ENCODE measurements at places on chromosomes 11 and 22. TPM values are rescaled to one million over a fixed set of nuclear protein-coding genes. Genes with fewer than 3 reads are reported as not detected.

OR52H1 gene
- total RNA-seq = 21.0 TPM

C11orf42 gene
- not detected for total RNA-seq

CALCB gene
- 0.43 TPM for total RNA-seq

ACR gene
- total RNA-seq = not detected

GUCY1A2 gene
- 6.1 TPM for total RNA-seq

LMO2 gene
- 9.6 TPM for total RNA-seq

IL10RA gene
- 190 TPM for total RNA-seq

GRCh38 chr11:102115557-102115956 lies 5.3 kb downstream of the YAP1 start:
- H3K4me1 ChIP-seq = peaks cover 80% of the 10 kb centered on the region
- peaks cover 5% of the 10 kb centered on the region for H3K27me3 ChIP-seq
- H3K27ac ChIP-seq = peak overlapping the region; percentile 49
- H3K4me3 ChIP-seq = no peak overlapping the region
- peak; percentile 73 for DNase-seq

DNA sequence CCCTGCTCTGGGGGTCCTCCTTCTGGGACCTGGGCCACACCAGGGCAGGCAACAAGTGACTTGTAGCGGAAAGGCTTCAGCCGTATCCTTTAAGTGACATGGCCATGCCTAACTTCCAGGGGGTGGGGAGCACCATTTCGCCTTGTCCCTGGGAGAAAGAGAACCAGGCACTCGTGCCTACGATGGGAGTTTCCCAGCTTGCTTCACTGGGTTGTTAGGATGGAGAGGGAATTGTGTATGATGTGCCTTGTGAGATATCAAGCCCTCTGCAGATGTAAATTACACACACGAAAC lies 151.4 kb downstream of the CACNA1I start:
- DNase-seq = peak; percentile 15
- no peak overlapping the region for H3K4me3 ChIP-seq
- no peaks in the 10 kb centered on the region for H3K4me1 ChIP-seq
- peaks cover 4% of the 10 kb centered on the region for H3K27me3 ChIP-seq
- no peak overlapping the region for H3K27ac ChIP-seq

GRCh38 chr22:17120281-17120680 lies 879 bp downstream of the TMEM121B start:
- H3K36me3 ChIP-seq = no peaks in the 10 kb centered on the region
- peak overlapping the region; percentile 89 for H3K4me3 ChIP-seq
- H3K27me3 ChIP-seq = peaks cover 4% of the 10 kb centered on the region
- H3K27ac ChIP-seq = no peak overlapping the region

GRCh38 chr22:42958937-42959336 lies 56.0 kb downstream of the PACSIN2 start:
- H3K36me3 ChIP-seq = peaks cover under 1% of the 10 kb centered on the region
- peaks cover 31% of the 10 kb centered on the region for H3K4me1 ChIP-seq
- peak overlapping the region; percentile 29 for H3K4me3 ChIP-seq
- no peaks in the 10 kb centered on the region for H3K27me3 ChIP-seq

- DNase-seq = no peak
- H3K4me3 ChIP-seq = no peak overlapping the region
- H3K27ac ChIP-seq = no peak overlapping the region
- no peaks in the 10 kb centered on the region for H3K27me3 ChIP-seq
- no peaks in the 10 kb centered on the region for H3K36me3 ChIP-seq
Observed at GRCh38 chr22:43563571-43563970, 151.8 kb downstream of the MPPED1 start.

DNA sequence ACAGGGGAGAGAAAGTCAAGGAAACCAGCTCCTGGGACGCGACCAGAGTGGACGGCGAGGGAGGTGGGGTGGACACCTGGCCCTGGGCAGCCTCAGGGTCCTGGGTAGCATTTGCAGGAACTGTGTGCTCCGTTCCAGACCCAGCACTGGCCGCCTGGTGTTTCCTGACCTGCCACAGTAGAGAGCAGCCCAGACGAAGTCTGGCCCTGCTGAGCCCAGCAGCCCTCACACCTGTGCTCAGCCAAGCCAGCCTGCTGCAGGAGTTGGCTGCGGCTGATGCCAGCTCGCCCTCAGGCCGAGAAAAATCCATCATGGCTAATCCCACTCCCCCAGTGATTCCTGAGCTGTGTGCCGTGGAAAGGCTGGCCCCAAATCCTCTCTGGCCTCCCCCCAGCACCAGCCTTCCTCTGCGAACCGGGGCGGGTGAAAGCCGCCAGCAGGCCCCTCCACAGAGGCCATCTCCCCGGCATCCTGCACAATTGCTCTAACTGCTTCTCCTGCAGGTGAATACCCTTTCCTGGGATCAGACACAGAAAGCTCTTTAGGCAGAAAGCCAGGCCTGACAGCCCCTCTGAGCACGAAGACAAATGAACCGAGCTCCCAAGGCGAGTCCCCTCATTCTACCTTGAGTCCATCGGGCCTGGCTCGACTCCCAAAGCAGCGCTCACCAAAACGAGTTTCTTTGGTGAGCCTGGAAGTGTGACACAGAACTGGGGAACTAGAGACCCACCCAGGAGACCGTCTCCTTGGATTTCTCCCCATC lies 88.6 kb downstream of the RTL6 start:
- H3K4me1 ChIP-seq = peaks cover 42% of the 10 kb centered on the region
- H3K27me3 ChIP-seq = no peaks in the 10 kb centered on the region
- no peak overlapping the region for H3K4me3 ChIP-seq
- DNase-seq = no peak

GRCh38 chr11:76318744-76319384 lies 62.1 kb downstream of the THAP12 start:
- peaks cover 8% of the 10 kb centered on the region for H3K4me1 ChIP-seq
- DNase-seq = peak; percentile 90
- H3K27me3 ChIP-seq = peaks cover 48% of the 10 kb centered on the region
- no peaks in the 10 kb centered on the region for H3K36me3 ChIP-seq
- H3K27ac ChIP-seq = no peak overlapping the region

- H3K4me1 ChIP-seq = peaks cover 29% of the 10 kb centered on the region
- DNase-seq = no peak
- H3K27ac ChIP-seq = peak overlapping the region; percentile 28
- H3K36me3 ChIP-seq = no peaks in the 10 kb centered on the region
Observed at GRCh38 chr11:126359431-126360048, 4.1 kb downstream of the ST3GAL4 start.

DNA sequence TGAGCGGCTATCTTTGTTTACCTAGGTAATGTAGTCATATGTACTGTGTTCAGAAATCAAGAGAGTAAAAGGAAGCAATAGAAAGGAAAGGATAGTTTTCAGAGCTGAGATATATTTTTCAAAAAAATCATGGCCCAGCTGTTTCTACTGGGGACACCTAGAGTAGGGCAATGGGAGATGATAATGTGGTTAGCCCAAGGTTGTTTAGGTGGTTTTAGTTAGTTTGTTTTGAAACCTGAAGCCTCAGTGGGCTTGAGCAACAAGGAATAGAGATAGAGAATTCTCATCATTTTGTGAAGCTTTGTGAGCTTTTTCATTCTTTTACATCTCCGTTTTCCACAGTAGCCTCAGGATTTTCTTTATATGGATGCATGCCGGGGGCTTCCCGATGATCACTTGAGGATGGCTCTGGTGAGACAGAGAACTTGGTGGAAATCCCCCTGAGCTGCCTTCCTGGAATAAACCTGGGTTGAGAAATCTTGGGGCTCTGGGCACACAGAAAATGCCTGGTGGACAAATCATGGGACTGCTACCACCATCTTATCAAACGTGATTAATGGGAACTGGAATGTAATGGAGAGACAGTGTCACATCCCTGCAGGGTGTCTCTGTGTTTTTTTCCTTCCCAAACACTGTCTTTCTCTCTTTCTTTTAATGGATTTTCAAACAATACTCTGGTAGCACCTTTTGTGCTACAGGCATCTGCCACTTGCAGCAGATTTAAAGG lies 49.0 kb downstream of the ARHGAP42 start:
- H3K27me3 ChIP-seq = no peaks in the 10 kb centered on the region
- H3K4me3 ChIP-seq = no peak overlapping the region
- DNase-seq = no peak
- peak overlapping the region; percentile 61 for H3K27ac ChIP-seq
- no peaks in the 10 kb centered on the region for H3K36me3 ChIP-seq

DNA sequence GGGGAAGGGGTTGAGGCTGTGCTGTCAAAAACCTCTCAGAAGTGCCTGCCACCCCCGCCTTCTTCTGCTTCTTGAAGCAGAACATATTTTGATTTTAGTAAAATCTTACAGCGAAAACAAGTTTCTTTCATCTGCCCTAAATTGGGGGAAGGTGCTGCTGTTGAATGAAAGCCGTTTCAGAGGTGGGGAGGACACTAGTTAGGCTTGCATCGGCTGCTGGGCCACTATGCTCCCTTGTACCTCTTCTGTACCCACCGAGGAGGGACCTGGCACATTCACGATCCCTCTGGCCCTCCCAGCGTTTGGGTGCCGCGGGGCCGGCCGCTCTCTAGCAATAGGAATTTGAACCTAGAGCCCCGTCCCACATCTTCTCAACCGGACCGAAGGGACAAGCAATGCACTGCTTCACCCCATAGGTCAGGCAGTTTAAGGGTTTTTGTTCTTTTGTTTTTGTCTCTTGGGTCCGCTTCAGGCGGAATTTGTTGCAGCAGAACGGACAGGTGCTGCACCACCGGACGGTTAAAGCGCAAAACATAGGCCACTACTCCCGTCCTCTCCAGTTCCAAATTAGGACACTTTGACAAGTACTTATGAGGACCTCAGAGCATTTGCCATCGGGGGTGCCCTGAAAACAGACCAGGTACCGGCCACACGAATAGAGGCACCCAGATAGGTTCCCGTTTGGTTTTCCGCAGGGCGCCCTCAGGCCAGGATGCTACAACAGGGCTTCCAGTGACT lies 5.6 kb downstream of the SLC6A5 start:
- H3K36me3 ChIP-seq = no peaks in the 10 kb centered on the region
- no peaks in the 10 kb centered on the region for H3K4me1 ChIP-seq
- no peak overlapping the region for H3K4me3 ChIP-seq

DNA sequence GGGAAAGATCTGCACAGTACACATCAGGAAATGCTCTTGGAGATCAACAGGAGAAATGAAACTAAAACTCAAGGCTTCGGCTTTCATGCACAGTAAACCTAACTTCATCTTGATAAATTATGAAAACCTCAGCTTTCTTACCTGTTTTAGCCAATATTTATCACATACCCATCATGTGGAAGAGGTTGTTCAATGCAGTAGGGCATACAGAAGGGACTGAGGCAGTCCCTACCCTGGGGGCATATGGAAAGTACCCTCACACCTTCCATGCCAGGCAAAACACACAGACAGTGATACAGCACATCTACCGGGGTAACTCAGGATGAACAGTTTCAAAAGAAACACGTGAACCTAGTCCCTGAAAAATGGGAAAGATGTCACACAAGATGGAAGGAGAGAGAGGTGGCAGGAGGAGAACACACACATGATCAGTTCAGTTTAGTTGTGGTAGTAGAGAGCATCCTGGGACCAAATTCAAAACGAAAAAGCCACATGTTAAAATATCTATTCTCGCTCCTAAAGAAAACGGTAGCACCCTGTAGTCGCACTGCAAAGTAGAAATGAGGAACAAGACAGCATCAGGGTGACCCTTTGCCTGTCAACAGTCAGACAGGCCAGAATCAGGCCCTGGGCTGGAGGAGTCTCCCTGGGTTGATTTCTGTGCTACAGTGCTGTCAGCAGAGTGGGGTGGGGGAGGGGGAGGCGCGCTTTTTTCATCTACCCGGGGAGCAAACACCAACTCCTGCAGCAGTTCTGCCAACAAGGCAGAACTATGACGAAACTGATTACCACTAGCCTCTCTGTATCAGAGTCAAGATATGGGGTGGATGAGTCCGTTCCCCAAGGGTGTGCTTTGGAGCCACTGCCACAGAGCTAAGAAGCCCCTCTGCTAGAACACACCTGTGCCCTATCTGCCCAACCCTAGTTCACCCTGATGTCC lies 1.3 kb downstream of the HIRA start:
- peak overlapping the region; percentile 86 for H3K4me3 ChIP-seq
- H3K27me3 ChIP-seq = no peaks in the 10 kb centered on the region
- DNase-seq = peak; percentile 40
- H3K27ac ChIP-seq = peak overlapping the region; percentile 96

- H3K4me3 ChIP-seq = no peak overlapping the region
- H3K36me3 ChIP-seq = no peaks in the 10 kb centered on the region
- H3K27me3 ChIP-seq = no peaks in the 10 kb centered on the region
- H3K27ac ChIP-seq = no peak overlapping the region
Observed at GRCh38 chr11:565921-566509, 5.2 kb downstream of the RASSF7 start.

DNA sequence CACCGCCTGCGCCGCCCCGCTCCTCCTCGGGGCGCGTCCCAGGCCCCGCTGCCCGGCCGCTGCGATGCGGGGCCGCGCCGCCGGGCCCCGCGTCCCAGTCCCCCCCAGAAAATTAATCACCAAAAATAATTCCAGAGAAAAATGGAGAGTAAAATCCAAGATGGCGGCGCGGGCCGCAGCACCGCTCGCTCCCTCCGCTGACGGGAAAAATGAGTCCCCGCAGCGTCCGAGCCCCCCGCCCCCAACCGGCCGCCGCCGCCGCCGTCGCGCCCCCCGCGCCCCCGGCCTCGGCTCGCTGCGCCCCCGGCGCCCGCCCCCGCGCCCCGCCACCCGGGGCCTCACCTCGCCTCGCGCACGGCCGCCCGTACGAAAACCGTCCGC lies at the start of gene KMT5B:
TSS of gene KMT5B (minus strand) at position 162 of the 381 bp plus-strand sequence. CDS start 23,220 bp downstream, outside the sequence.
- no peaks in the 10 kb centered on the region for H3K36me3 ChIP-seq
- H3K4me3 ChIP-seq = peak within 1 kb of the TSS; percentile 90
- H3K27ac ChIP-seq = peak within 1 kb of the TSS; percentile 99
- DNase-seq = peak; percentile 59
- peaks cover 58% of the 10 kb centered on the region for H3K4me1 ChIP-seq
- no peaks in the 10 kb centered on the region for H3K27me3 ChIP-seq

DNA sequence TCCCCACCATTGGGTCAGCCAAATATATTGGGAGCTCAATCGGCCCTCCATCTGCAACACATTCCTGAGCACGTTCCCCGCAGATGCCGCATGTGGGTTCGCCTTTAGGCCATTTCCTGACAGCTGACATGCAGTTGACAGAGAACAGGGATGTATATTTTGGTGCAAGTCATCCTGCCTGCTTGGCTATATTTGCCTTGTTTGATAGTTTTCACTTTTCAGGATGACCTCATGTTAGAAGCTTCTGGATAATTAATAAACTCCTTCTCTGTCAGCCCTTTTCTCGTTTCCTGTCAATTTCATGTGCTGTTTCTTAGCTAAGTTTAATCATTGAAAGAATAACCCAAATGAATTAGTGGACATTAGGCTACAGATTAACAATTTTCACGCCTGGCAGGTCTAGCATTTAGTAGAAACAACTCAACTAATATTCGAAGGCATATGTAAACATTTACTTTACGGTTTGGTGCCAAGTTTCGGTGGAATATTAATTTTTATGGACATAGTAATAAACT lies 105.8 kb upstream of the SLC5A12 start:
- DNase-seq = peak; percentile 81
- no peak overlapping the region for H3K4me3 ChIP-seq
- no peaks in the 10 kb centered on the region for H3K27me3 ChIP-seq
- no peaks in the 10 kb centered on the region for H3K36me3 ChIP-seq
- no peaks in the 10 kb centered on the region for H3K4me1 ChIP-seq
